ENCODE measurements at places on chromosomes 2 and 18. TPM values are rescaled to one million over a fixed set of nuclear protein-coding genes. Genes with fewer than 3 reads are reported as not detected.

DNA sequence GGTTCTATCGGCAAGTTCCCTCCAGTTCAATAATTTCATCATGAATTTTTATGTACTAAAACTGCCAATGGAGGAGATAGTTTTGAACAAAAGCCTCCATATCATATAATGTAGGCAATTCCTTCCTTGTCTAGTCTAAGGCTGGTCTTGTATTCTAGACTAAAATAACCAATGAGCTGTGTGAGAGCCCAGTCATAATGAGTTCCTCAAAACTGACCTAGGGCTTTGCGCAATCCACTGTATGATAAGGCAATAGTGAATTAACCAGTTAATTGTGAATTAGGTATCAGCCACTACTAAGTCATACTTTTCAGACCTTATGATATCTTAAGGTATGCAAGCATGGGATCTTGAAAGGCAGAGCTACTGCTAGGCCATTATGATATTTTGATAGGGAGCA is 7.6 kb upstream of the UXS1 start:
- DNase-seq, result no peak

Gene UGT1A8
- total RNA-seq, result not detected

- DNase-seq, result no peak
Observed at GRCh38 chr18:22385718-22386117, 32.0 kb downstream of the CTAGE1 start.

- peak; percentile 91 for DNase-seq
Observed at GRCh38 chr2:110980339-110981062, 140.2 kb upstream of the BCL2L11 start.

DNA sequence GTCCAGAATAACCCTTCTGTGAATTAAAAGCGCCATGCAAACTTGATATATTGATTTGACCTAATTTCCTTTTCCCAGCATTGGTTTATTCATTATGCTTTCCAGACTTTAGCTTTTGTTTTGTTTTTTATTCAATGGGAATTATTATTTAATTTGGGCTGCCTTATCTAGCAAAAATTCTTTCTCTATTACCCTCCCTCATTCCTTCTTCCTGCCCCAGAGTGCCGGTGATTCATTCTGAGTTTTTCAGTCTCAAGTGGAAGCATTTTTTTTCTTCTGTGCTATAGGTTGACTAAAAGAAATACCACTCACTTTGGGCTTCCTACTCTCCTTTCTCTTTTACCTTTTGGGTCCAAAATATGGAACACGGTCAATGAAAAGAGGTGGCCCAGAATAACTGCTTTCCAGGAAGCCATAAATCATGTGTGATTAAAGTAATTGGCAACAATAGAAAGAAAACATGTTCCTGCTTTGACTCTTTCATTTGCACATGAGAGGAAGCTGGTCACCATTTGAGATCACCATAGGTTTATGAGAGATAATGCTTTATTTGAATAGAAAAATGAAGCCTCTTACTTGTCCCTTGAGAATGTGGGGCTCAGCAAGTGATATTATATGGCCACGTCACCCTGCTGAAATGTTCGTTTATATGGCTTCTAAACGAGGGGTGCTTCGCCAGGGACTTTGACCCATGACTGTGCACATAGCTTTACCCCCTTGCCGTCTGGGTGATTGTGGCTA is 422.8 kb upstream of the ZEB2 start:
- no peak for DNase-seq

DNA sequence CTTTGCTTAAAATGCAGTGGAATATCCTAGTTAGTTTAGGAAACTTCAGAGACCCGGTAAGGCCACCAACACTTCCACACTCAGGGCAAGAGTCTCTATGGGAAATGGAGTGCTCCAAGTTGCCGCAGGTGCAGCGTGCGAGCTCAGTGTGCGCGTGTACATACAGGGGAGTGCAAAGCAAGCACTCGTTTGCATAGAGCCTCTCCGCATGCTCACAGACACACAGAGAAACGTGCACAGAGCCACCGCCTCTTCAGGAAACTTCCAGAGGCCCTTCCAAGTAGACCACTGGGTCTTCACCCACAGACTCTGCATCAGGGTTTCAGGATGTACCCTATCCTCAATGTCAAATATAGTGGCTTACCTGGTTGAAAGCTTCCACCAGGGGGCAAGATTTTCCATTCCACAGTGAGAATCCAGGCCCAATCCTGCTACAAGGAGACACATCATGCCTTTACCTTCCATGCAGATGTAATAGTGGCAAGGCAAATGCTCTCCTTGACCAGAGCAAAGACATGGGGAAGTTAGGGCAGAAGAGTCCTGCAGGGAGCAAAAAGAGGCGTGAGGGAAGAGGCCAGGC is 513.0 kb upstream of the MYT1L start:
- no peak for DNase-seq

Gene SNRNP27
- total RNA-seq, result 53.8 TPM

DNA sequence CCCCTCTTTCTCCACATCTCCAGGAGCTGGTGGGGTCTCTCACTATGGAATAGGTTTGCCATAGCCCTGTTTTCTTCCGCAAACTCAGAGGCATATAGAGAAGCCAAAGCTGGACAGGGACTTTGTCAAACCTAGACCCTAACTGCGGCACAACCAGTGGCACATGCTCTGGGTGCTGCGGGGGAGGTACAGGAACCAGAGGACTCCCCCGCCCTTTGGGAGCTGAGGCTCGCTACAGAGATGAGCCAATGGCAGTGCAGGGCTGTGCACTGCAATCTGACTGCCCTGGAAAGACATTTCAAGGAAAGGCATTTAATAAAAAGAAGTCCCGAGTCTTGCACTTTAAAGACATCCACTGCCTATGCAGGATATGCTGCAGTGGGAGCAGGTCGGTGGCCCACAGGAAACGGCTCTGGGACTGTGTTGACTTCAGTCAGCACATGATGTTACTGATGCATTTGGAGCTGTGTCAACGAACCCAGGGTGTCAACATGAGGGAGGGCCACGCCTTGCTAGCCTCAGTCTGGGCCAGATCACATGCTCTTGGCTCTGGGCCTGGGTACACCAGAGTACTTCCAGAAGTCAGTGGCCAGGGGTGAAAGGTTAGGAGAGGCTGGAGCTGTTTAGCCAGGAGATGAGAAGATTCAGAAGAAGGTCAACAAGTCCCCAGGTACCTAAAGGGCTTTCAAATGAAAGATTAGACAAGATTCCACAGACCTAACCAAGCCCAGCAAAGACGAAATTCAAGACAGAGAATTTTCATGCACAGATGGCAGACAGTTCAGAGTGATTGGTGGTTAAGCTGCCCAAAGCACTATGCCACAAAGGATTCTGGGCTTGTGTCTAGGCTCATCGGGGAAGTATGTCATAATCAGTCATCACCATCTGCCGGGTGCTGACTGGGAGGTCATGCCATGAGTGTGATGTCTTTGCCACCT is 8.2 kb downstream of the SLC35F6 start:
- DNase-seq, result peak; percentile 98

DNA sequence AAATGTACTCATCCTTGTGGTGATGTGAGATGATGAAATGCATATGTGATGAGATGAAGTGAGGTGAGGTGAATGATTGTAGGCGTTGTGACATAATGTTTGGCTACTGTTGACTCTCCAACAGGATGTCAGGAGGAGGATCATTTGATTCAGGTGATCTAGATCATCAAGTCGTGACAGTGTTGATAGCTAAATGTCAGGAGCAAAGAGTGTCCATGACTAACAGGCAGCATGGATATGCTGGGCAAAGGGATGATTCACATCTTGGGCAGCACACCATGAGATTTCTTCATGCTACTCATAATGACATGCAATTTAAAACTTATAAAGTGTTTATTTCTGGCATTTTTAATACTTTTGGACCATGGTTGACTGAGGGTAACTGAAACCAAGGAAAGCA is 40.2 kb upstream of the UBXN4 start:
- DNase-seq, result no peak

Gene REEP1
- 46.1 TPM for total RNA-seq

Gene GNAL
- 22.0 TPM for total RNA-seq

Gene ZNG1B
- total RNA-seq, result 39.0 TPM

Gene KANSL1L
- 41.5 TPM for total RNA-seq

Gene FBXO36
- 1.6 TPM for total RNA-seq

- DNase-seq, result peak; percentile 55
Observed at GRCh38 chr2:102397209-102397608, 25.8 kb upstream of the IL18RAP start.
